ENCODE measurements at places on chromosomes 12 and 14.
A peak's percentile ranks its signal among the peaks of the same experiment; 100 is the strongest.

DNA sequence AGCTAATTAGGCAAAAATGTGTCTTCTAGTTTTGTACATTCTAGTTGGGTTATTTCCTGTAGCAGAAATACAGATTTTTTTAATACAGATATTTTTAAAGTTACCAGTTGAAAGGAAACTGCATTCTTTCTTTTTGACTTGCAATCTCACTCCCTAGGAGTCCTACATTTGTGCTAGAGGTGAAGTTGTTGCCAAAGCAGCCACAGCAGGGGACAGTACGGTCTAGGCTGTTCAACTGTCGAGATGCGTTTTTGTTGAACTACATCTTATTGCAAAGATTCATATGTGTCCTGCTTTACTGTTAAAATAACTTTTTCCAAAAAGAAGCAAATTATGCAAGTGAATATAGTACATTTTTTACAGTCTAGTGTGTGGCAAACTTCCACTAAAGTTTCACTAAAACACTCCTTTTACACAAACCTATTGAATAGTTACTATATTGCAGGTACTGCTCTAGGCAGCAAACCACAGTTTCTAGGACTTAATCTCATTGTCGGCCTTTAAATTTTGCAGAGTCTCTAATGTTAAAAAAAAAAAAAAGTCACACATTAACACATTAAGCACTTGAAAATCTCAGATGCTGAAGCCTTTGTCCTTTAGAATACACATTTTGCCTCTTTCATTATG, 30.2 kb upstream of the SRGAP1 start:
- no peak for DNase-seq

GRCh38 chr14:48615618-48616017, 940.2 kb upstream of the MDGA2 start:
- DNase-seq: no peak

GRCh38 chr12:85865890-85866289, 8.2 kb upstream of the NTS start:
- DNase-seq: peak; percentile 15

DNA sequence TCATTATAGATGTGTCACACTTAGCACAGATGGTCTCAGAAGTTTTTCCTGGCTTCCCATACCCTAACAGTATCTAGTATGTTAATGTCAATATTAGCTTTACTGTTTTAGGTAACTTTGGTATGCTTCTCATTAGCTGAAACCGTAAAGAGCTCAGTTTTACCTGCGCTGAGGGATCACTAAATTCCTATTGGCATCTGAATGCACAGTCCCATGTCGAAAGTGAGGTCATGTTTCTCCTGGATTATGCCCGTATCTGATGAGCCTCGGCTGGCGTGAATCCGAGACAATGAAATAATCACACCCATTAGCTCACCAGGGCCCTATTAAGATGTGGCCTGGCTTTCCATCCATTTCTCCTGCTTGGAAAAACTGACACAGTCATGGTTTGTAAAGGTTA, 418.2 kb downstream of the ZFP36L1 start:
- DNase-seq: peak; percentile 79

- no peak for DNase-seq
Observed at GRCh38 chr12:44842669-44843068, 33.4 kb downstream of the NELL2 start.

GRCh38 chr12:3295646-3296408, 195.2 kb upstream of the PRMT8 start:
- peak; percentile 83 for DNase-seq

GRCh38 chr14:54502602-54503001, 7.1 kb upstream of the CGRRF1 start:
- no peak for DNase-seq

DNA sequence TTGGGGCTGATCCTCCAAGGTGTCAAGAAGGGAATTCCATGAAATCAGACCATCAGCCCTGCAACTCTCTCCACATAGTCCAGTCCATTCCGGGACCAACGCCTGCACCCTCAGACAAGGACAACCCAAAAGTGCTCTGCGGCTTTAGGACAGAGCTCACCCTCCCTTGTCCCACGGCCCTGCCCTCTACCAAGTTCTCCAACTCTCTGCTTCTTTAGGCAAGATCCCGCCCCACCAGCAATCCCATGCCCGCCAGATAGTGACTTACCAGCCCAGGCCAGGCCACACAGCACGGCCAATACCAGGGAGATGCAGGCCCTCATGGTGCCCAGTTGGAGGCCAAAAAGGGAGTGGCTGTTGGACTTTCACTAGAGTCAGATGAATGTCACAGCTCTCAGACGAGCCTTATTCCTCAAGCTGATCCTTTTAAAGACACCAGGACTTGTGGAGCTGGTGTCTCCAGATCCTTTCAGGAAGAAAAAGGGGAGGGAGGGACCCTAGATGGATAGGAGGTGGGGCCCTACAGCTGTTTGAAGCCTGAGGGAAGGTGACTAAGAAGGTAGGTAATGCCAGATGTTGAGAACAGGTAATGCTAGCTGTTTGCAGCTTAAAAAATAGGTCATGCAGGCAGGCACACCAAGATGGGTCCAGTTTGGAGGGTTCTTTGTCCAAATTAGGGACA, at the start of gene ENDOU:
ENDOU (minus strand) TSS at position 400 of the 682 bp plus-strand sequence; CDS start at position 323, 77 bp downstream.
- no peak for DNase-seq

GRCh38 chr12:78164154-78164553, 333.5 kb downstream of the NAV3 start:
- DNase-seq: no peak

GRCh38 chr14:90330203-90331196, 1.2 kb downstream of the NRDE2 start:
- no peak for DNase-seq

GRCh38 chr14:43169722-43170121, 1337.4 kb downstream of the FSCB start:
- no peak for DNase-seq

DNA sequence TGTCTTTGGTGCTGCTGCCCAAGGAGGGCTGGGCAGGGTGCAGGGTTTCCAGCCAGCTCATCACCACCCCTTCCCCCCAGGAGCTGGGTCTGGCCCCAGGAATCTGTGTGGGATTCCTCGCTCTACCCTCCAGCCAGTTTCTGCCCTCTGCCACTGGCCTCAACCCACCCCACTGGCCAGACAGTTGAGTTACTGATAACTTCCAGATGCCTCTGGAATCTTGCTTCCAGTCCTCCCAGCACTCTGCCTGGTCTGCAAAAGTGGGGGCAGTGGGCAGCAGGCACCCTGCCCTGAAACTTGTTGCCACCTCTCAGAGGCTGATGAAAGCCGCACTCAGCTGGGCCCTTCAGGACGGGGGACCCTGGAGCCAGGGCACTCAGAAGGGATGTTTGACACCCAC, 20.1 kb upstream of the TBX3 start:
- no peak for DNase-seq

DNA sequence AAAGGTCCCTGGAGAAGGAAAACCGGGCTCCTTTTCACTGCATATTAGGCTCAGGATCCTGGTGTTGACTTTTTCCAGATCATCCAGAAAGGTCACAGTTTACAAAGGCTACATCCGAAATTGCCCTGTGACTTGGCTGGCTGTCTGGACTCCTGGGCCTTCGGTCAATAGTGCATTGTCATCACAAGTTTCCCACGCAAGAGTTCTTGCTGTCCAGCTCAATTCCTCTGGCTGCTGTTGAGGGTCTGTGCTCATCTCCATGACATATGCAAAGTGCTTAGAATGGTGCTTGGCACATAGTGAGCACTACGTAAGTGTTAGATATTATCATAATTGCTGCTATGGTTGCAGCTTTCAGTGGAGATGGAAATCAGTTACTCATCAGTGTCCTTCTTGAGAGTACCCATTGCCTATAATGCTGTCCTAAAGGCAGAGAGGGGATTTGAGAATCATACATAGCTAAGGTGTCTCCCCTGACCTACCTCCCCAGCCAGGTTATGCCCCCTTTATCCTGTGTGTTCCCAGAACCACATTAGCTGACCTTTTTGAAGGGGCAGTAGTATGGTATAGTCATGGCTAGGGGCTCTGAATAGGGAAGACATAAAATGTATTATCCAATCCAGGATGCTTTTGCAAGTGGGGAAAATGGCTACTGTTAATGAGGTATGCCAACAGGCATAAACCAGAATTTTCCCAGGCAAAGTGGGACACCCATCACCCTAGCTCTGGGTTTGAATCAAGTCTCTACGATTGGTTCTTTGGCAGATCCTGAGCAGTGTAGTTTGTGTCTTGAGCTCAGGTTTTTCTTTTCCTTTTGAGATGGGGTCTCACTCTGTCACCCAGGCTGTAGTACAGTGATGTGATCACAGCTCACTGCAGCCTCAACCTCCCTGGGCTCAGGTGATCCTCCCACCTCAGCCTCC, 132.0 kb upstream of the CCND2 start:
- DNase-seq: peak; percentile 62
